CD4-positive, alpha-beta T cell treated with Interleukin-21 for 1 hour (primary cell): ENCODE measurements at places on chromosomes 3 and 15.

GRCh38 chr3:49199239-49199899 is 28.0 kb downstream of the KLHDC8B start:
- DNase-seq = no peak

DNA sequence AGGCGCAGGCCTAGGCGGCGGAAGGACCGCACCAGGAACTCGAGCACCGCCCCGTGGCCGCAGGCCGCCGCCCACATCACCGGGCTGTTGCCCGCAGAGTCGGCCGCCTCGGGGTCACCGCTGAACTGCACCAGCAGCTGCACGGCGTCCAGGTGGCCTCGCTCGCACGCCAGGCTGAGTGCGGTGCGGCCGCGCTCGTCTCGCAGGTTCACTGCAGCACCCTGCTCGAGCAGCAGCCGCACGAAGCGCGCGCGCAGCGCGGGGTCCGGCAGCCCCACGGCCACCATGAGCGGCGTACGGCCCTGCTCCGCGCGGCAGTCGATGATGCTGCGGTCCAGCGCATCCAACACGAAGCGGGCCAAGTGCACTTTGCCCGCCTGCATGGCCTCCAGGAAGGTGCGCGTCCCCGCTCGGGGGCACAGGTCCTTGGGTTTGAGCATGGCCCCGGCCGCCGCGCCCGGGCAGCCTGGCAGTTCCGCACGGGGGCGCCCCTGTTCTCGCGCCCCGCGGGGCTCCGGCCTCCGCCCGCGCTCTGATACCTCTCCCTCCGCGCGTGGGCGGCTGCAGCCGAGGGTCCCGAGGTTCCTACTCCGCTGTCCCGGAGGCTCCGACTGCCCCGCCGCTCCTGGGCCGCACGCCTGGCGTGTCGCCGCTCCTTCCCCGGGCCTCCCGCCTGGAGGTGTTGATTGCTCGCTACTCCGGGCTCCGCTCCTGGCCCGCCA is 556 bp downstream of the ANKRD63 start:
- peak; percentile 56 for DNase-seq

DNA sequence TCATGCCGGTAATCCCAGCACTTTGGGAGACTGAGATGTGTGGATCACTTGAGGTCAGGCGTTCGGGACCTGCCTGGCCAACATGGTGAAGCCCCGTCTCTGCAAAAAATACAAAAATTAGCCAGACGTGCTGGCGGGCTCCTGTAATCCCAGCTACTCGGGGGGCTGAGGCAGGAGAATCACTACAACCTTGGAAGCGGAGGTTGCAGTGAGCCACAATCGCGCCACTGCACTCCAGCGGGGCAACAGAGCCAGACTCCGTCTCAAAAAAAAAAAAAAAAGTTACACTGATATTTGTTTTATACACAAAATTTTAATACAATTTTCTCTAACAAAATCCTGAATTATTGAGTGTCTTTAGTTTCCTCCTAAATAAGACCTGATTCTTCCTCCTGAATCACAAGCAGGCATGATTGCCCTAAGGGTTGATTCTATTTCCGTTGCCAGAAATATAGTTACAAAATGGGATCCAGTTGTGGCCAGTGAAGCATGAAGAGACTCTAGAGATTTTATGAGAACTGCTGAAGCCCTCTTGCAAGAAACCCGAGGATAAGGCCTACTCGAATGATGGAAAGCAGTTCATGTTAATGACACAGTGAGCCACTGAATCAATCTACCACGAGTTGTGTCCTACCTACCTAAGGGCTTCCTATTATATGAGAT is 9.6 kb upstream of the SMARCC1 start:
- no peak for DNase-seq

DNA sequence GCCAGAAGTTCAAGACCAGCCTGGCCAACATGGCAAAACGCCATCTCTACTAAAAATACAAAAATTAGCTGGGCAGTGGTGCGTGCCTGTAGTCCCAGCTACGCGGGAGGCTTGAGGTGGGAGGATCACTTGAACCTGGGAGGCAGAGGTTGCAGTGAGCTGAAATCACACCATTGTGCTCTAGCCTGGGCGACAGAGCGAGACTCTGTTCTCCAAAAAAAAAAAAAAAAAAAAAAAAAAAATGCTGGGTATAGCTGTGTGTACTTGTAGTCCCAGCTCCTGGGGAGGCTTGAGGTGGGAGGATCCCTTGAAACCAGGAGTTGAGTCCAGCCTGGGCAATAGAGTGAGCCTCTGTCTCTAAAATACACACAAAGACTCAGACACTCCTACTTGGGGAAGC is 32.0 kb downstream of the PPP1R2 start:
- DNase-seq = no peak

DNA sequence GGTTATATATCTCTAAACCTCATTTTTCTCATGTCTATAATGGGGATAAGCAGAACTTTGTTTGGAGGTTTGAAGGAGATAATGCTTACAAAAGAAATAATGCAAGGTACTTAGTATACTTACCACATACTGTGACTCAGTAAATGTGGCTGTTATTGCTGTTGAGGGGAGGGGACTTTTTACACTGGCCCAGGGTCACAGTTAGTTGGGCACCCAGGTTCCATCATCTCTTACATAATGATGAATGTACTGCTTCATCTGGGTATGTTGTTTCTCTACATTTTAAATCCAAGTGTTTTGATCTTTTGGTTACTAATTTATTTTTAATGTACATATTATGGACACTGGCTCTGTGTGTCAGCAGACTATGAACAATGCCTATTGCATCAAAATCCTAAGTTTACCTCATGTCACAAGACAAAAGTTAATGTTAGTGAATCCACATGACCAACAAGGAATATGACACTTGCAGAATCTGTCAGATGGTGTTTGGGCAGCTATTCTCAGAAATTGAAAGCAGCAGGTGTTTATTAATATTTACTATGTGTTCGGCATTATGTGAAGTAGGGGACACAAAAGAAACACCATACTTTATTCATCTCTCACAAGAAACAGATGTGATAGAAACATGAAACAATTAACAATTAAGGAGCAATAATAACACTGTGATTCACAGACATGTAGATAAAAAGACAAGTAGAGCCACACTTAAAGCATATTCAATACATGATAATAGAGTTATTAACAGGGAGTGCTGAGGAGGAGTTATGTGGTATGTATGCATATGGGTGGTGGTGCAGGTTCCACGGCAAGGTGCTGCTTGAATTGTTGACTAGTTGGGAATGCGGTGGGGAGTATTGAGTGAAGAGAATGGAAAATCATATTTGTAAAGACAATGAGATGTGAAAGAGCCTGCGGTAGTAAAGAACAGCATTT is 109.7 kb downstream of the GALK2 start:
- DNase-seq = no peak
